ENCODE measurements at places on chromosomes 11 and 22.

DNA sequence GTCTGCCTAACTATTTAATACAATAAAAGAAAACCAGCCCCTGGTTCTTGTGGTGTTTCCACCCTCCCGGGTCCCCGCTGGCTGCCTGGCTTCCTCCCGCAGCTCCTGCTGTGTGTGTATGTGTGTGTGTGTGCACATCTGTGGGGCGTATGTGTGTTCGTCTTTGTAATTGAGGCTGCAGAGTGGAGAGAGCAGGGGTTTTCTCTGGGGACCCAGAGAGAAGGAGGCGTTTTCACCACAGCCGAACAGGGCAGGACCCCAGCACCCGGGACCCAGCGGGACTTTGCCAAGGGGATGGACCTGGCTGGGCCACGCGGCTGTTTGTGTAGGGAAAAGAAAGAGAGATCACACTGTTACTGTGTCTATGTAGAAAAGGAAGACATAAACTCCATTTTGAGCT is 42.7 kb downstream of the IGLL1 start:
- DNase-seq, result no peak

- DNase-seq, result no peak
Observed at GRCh38 chr22:37804352-37804880, 3.3 kb upstream of the GCAT start.

DNA sequence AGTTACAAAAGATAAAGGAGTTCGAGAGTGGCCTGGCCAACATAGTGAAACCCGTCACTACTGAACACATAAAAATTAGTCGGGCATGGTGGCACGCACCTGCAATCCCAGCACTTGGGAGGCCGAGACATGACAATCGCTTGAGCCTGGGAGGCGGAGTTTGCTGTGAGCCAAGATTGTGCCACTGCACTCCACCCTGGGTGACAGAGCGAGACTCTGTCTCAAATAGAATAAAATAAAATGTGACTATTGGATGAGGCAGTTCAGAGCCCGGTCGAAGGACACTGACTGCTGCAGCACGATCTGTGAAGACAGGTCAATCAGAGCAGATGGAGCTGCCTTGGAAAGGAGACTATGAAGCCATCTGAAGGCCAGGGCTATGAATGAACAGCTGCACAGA is 37.7 kb upstream of the ANO1 start:
- no peak for DNase-seq

DNA sequence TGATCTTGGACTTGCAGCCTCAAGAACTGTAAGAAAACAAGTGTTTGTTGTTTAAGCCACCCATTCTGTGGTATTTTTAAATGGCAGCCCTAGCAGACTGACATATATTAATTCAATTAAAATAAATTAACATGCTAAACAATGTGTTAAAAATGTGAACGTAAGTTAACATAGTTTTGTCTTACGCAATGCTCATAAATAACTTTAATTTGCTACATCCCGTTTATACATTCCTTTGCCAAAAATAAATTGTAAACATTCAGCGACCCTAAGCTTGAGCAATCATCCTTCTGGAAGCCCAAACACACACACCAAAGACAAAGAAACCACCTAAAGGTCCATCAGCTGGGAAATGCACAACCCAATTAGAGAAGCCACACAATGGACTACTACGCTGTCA is 70.4 kb downstream of the CELSR1 start:
- DNase-seq, result no peak

- DNase-seq, result peak; percentile 45
Observed at GRCh38 chr11:103608566-103608965, 427.9 kb upstream of the DDI1 start.

DNA sequence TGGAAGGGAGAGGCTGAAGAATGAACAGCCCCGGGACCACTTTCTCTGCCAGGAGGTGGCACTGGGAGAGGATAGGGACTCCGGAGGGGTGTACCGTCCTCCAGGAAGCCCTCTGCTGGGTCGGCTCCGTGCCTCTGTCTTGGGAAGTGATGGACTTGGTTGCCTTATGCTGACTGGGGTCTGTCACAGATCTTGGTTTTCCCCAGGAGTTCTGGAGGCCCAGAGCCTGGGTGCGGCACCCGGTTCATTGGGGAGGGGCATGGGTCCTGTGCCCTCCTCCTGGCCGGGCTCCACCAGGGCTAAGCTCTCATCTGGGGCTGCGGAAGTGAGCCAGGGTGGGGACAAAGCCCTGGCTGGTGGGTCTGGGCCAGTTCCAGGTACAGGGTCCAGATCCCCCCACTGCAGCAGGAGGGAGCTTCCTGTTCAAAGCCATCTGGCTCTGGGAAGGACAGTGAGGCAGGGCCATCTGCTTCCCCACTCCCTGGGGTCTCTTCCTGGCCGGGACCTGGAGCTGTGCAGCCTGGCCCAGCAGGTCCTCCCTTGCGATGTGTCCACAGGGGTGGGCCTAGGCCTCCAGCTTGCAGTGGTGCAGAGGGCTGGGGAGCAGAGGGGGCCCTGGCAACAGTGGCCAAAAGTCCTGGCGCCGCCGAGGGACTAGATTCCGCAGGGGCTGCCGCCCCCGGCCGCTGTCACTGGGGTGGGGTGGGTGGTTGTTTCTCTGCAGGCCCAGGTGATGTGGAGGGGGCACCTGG is 1.1 kb upstream of the AP2A2 start:
- no peak for DNase-seq

- no peak for DNase-seq
Observed at GRCh38 chr11:12238420-12238819, 128.0 kb downstream of the MICAL2 start.

DNA sequence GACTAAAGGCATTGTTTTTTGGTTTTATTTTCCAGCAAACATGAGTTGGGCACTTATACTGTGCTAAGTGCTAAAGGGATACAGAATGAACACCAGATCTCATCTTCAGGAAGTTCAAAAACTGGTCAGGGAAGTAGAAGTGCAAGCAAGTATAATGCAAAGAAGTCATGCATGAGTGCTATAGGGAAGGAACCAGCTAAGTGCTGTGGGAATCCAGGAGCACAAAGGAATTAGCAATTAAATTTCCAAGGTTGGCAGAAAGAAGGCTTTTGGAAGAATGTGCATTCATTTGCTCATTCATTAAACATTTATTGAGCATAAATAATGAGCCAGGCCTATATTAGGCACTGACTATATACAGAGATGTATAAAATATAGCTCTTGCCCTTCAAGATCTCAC is 143.7 kb upstream of the ARHGAP42 start:
- no peak for DNase-seq

GRCh38 chr22:46593211-46593681 is 26.9 kb upstream of the GRAMD4 start:
- no peak for DNase-seq

DNA sequence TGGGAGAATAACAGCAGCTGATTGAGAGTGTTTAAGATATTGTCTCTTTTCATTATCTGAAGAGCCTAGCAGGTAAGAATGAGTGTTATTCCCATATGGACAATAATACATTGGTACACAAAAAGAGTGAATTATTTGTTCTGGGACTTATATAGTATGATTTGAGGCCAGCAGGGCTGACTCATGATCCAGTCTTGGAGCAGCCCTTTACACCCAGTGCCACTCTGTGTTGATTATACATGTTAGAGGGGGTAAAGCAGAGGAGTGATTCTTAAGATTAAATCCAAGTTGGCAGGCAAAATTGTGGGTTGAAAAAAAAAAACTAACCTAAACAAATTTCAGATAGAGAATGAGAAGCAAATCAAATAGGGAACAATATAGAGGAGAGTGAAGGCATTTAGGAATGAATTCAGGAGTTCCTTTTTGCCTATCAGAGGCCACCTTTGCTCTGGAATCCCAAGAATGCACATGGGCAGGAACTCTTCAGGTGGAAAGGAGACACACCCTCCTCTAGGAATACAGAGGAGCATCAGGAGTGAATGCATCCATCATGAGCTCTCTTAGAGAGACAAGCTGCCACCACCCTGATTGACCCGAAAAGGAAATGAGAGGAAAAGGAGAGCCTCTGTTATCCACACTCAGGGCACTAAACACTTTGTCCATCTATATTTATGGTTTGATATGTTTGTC is 19.2 kb upstream of the MRGPRX1 start:
- peak; percentile 25 for DNase-seq

- DNase-seq, result no peak
Observed at GRCh38 chr11:20042045-20042639, 118.1 kb downstream of the DBX1 start.

GRCh38 chr22:30334646-30335045 is 7.9 kb upstream of the TBC1D10A start:
- DNase-seq, result no peak

DNA sequence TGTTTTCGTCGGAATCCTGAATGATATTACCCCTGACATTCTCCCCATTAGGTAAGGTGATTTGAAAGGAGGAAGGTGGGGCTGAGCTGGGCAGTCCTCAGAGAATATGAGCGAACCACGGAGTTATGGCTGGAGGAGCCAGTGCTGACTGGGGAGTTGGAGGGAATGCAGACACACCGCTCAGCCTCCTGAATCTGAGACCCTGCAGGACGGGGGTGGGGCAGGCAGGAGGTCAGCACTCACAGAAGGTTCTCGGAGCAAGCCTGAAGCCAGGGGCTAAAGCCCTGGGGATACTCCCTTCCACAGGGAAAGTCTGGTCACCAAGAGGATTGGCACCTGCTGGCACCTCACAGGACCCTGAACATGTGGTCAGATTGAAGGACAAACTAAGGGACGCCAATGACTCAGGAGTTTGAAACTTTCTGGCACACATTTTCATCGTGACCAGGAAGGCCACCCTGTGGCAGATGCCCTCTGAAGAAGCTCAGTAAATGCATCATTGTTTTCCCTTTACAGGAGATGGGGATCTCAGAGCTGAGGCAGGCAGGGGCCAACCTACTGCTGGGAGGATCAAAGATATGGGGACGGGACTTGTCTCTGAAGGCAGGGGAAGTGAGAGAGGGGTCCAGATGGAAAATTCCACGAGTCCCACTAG is 26.9 kb upstream of the FCHSD2 start:
- DNase-seq, result no peak

- no peak for DNase-seq
Observed at GRCh38 chr11:13834463-13834862, 128.1 kb upstream of the SPON1 start.

DNA sequence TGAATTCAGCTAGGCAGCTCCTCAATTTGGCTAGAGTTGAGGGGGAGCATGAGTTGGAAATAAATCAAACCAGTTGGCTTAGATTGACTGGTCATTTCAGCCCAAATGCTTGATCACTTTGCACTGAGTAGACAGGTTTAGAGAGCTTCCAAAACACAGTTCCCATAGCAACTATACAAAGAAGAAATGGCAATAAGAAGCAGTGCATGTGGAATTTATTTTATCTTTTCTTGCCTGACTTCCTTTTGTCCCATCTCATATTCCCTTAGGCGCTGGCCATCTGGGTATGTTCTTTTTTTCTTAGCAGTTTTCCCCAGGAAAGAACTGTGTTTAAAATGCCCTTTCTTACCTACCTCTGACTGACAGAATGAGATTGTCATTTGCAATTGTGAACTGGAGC is 38.7 kb upstream of the C11orf87 start:
- no peak for DNase-seq

DNA sequence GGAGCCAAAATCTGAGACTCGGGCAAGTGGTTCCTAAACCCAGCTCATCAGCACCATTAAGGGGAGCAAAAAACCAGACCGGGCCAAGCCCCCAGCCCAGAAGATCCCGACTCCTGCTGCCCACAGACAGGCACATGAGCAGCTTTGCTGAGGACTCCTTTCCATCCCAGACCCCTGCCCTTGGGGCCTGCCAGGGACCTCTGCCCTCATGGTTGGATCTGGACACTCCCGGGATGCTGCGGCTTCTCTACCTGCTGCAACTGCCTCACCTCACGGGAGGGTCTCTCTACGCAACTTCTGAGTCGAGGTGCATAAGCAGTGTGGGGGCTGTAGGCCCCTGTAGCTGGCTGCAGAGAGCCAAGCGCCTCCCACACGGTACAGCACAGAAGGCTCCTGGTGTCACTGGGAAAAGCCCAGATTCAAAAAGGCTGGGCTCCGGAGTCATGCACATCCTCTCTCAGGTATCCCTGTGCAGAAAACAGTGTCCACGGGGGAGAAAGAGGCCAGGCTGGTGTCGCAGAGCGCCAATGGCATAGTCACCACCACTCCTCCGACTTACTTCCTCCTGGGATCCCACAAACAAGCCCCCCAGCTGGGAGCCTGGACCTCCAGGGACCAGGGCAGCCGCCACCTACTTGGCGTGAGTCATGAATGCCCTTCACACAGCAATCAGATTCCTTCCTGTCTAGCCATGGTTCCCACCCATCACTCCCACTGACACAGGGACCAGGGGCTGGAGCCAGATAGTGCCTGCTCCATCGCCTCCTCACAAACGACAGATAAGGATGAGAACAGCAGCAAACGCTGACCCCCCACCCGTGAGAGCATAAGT is 122.1 kb downstream of the BCR start:
- no peak for DNase-seq

GRCh38 chr11:34002420-34002819 is 49.1 kb upstream of the CAPRIN1 start:
- DNase-seq, result peak; percentile 15

GRCh38 chr11:30143098-30143705 is 87.6 kb upstream of the FSHB start:
- peak; percentile 47 for DNase-seq

GRCh38 chr11:125933030-125933813 is 12.6 kb upstream of the VSIG10L2 start:
- DNase-seq, result no peak

DNA sequence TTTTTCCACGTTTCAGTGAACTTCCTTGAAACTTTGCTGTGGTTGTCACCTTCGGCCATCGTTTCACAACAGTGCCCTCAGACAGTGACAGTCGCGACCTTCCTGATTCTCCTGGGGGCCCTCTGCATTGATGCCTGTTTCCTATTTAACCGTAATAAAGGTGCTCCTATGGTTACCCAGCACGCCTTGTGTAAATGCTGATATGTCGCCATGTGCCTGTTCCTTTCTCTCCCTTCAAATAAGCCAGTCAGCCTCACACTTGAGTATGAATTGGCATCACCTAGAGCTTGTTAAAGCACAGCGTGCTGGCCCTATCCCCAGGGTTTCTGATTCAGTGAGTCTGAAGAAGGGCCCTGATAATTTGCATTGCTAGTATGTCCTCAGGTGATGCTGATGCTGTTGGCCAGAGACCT is 104.8 kb downstream of the MICAL2 start:
- no peak for DNase-seq

- peak; percentile 8 for DNase-seq
Observed at GRCh38 chr22:44130076-44130711, 50.5 kb upstream of the PARVG start.

DNA sequence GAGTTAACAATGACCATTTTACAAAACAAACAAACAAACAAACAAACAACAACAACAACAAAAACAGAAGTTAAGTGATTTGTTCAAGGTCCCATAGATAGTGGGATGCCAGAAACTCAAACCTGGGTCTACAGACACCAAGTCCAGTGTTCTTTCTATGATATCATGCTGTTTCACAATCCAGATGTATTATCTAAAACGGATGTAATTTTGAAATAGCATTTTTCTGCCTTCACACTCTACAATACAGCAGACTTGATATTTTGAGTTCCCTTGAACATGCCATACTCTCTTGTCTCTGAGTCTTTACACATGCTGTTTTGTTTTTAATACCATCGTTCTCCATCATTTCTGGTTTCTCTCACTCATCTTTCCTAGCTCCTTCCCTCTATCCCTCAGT is 104.5 kb downstream of the RELT start:
- no peak for DNase-seq

GRCh38 chr11:106395716-106396349 is 318.4 kb downstream of the AASDHPPT start:
- DNase-seq, result no peak
